ENCODE measurements at places on chromosomes 5 and 9. TPM values are rescaled to one million over a fixed set of nuclear protein-coding genes. Genes with fewer than 3 reads are reported as not detected.

- DNase-seq = no peak
Measured at GRCh38 chr9:114168281-114169028, 13.1 kb downstream of the COL27A1 start.

DNA sequence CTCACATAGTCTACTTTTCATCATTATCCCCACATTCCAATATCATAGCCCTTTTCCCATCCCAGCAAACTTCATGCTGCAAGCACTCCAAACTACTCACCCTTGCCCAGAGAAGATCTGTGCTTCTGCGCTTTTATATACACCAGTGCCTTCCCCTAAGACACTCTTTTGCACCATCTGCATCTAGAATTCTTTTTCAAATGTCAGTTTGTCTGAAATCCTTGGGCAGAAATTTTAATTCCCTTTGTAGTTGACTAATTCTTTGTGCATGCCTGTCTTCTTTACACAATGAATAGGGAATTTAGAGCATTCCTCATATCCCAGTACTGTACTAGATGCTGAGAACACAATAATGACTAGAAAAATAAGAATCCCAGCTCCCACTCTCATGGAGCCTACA is 298.9 kb downstream of the KCNN2 start:
- DNase-seq = no peak

DNA sequence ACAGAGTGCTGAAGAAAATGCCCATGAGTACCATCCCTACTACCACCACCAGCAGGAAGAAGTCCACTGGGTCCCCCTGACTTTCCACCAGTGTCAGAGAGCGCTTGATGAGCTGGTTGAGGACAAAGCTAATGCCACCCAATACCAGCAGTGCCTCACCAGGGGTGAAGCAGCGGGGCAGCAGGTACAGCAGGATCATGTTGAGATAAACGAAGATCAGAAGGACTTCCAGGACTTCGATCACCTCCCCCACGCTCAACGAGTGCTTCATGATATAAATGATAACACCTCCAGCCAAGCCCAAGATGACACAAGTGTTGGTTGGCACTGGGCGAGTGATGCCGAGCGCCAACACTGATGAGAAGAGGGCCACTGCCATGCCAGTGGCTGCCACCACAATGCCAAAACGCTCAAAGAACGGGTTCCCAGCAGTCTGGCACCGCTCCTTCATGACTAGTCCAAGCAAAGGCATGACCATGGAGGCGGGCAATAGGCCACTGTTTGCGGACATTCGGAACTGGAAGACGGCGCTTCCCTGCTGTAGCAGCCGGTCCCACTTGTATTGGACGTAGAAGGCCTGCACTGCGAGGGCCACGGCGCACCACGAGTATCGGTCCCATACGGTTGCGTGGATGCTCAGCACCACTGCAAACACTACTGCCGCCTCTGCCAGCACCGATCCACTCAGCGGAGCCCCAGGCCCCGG is 679 bp downstream of the DOLK start:
- no peak for DNase-seq

DNA sequence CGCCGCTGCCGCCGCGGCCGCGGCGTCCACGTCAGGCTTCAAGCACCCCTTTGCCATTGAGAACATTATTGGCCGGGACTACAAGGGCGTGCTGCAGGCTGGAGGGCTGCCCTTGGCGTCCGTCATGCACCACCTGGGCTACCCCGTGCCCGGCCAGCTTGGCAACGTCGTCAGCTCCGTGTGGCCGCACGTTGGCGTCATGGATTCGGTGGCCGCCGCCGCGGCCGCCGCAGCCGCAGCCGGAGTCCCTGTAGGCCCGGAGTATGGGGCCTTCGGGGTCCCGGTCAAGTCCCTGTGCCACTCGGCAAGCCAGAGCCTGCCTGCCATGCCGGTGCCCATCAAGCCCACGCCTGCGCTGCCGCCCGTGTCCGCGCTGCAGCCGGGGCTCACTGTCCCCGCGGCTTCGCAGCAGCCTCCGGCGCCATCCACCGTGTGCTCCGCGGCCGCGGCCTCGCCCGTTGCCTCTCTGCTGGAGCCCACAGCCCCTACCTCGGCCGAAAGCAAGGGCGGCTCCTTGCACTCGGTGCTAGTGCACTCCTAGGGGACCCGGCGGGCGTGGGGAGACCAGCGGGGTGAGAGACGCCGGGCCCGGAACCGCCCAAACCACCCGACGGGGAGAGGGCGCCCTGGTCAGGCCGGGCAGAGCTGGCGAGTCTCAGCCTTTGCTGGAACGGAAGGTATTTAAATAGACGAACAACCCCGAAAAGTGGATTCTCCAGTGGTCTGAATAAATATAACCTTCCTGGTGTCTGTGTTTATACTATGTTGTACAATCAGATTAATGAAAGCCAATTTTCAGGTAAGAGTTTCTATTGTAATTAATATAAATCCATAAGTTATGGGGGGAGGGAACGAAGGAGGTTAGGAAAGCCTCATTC is 1.2 kb downstream of the FOXB2 start:
- DNase-seq = no peak

GRCh38 chr5:134079748-134080581 is 34.5 kb upstream of the TCF7 start:
- DNase-seq = no peak

- no peak for DNase-seq
Measured at GRCh38 chr9:114799441-114799840, 6.4 kb downstream of the TNFSF15 start.

DNA sequence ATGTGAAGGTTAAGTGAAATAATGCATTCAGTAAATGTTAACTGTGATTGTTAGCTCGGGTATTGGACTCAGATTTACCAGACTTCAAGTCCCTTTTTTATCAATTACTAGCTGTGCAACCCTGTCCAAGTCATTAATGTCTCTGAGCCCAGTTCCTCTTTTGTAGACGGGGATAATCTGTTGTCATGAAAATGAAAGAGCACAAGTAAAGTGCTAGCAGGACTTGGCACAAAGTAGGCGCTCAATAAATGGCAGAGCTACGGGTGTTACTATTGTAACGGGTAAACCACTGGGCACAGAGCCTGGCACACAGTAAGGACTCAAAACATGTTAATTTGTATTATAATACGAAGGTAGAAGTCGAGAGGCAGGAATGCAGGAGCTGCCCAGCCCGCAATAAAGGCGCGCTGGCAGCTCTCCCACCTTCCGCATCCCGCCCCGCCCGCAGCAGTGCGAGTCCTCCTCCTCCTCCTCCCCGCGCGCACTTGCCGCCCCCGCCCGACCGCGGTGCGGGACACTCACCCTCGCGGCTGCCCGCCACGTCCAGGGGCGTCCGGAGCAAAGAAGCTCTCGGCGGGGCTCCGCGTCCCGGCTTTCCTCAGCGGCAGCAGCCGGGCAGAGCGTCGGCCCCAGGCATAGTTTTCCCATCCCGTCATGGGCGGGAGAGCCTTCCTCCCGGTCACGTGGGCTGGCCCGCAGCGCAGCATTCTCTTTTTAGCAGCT is at the start of gene C1QTNF2:
Gene C1QTNF2 (minus strand): TSS at position 637 of the 723 bp plus-strand sequence. CDS start 15,615 bp downstream, outside the sequence.
- DNase-seq = peak; percentile 43

DNA sequence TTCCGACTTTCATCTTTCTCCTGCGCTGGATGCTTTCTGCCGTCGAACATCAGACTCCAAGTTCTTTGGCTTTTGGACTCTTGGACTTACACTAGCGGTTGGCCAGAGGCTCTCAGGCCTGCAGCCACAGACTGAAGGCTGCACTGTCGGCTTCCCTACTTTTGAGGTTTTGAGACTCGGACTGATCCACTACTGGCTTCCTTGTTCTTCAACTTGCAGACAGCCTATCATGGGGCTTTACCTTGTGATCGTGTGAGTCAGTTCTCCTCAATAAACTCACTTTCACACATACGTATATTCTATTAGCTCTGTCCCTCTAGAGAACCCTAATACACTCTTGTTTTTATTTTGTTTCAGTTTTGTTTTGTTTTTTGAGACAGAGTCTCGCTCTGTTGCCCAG is 10.3 kb downstream of the FKBP15 start:
- no peak for DNase-seq

GRCh38 chr5:141858079-141858765 is 20.0 kb downstream of the PCDH1 start:
- no peak for DNase-seq

DNA sequence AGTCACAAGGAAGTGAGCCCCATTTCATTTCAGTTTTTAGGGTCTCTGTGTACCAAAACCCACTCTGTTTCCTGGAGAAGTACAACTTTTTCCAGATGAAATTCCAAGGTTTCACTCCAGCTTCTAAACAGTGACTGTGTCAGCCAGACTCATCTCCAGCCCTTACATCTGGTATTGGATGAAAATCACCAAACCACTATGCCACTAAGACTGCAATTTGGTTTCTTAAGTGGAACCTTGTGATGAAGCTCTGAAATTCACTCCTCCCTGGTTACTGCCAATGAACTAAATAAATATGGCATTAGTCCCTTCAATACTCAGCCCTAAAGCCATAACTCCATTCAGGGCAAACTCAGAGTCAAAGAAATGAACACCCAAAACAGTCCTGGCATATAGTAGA is 211.2 kb upstream of the DAPK1 start:
- DNase-seq = no peak

- peak; percentile 40 for DNase-seq
Measured at GRCh38 chr5:143154510-143155370, 248.7 kb downstream of the NR3C1 start.

DNA sequence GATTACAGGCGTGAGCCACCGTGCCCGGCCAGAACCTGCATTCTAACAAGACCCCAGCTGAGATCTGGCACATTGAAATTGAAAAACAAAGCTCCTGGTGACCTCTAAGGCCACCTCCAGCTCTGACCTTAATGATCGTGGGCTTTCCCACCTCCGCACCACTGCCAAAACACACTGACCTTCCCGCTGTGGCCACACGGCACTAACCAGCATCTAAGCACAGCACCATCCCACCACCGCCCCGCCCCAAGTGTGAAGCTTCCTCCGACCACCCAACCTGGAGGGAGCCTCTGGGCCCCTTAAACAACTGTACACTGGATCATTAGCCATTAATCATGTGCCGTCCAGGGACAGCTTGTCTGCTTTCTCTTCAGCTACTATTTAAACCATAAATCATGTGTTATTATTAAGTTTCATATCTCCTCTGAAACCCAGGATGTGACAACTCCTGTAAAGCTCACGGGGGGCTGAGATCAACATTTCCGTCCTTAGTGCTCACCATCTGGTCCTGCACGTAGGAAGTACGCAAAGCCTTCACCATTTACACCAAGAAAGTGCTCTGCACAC is 80.6 kb downstream of the COL23A1 start:
- DNase-seq = no peak

GRCh38 chr5:170263906-170264305 is 31.1 kb downstream of the C5orf58 start:
- no peak for DNase-seq

- peak; percentile 24 for DNase-seq
Measured at GRCh38 chr5:100872408-100873190, 30.5 kb downstream of the ST8SIA4 start.

The MPDZ gene
- total RNA-seq = 14.0 TPM

The MYMK gene
- total RNA-seq = not detected

The HIGD2A gene
- 20.8 TPM for total RNA-seq

The OBP2B gene
- not detected for total RNA-seq

The FOXD1 gene
- total RNA-seq = 2.3 TPM
